ENCODE measurements at places on chromosomes 2 and 18. TPM values are rescaled to one million over a fixed set of nuclear protein-coding genes. Genes with fewer than 3 reads are reported as not detected.

The TGOLN2 gene
- polyA plus RNA-seq, result 94.4 TPM

The IGFBP5 gene
- polyA plus RNA-seq, result 204 TPM

The MC2R gene
- 48.4 TPM for polyA plus RNA-seq

The AOX1 gene
- polyA plus RNA-seq, result 127 TPM

The DLGAP1 gene
- polyA plus RNA-seq, result 23.0 TPM

The LIPG gene
- 0.44 TPM for polyA plus RNA-seq

The DLX1 gene
- polyA plus RNA-seq, result 0.64 TPM

The RASGRP3 gene
- 8.2 TPM for polyA plus RNA-seq

The ARMC9 gene
- polyA plus RNA-seq, result 49.3 TPM

The CHMP3 gene
- 203 TPM for polyA plus RNA-seq

The ASB18 gene
- not detected for polyA plus RNA-seq

The UNC80 gene
- 9.8 TPM for polyA plus RNA-seq

The LIMS3 gene
- 9.4 TPM for polyA plus RNA-seq

DNA sequence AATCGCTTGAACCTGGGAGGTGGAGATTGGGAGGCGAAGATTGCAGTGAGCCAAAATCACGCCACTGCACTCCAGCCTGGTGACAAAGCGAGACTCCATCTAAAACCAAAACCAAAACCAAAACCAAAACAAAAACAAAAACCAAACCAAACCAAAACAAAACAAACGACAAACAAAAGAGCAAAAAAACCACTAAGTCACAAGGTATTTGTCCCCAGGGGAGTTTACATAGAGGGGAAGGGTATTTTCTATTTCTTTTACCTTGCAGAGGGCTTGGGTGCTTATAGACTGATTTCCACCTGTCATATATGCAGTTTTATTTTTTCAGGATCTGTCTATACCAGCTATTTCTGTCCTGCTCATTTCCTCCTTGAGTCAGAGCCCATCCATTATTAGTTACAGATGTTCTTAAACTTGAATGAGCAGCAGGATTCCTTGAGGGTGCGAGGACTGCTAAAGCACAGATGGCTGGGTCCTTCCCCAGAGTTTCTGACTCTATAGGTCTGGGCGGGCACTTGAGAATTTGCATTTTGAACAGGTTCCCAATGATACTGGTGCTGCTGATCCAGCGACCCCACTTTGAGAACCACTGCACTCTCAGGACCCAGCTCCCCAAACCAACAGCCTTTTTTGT, 102.2 kb upstream of the UXS1 start:
- DNase-seq, result no peak

GRCh38 chr2:208794288-208794975, 387.8 kb downstream of the PTH2R start:
- DNase-seq, result no peak

DNA sequence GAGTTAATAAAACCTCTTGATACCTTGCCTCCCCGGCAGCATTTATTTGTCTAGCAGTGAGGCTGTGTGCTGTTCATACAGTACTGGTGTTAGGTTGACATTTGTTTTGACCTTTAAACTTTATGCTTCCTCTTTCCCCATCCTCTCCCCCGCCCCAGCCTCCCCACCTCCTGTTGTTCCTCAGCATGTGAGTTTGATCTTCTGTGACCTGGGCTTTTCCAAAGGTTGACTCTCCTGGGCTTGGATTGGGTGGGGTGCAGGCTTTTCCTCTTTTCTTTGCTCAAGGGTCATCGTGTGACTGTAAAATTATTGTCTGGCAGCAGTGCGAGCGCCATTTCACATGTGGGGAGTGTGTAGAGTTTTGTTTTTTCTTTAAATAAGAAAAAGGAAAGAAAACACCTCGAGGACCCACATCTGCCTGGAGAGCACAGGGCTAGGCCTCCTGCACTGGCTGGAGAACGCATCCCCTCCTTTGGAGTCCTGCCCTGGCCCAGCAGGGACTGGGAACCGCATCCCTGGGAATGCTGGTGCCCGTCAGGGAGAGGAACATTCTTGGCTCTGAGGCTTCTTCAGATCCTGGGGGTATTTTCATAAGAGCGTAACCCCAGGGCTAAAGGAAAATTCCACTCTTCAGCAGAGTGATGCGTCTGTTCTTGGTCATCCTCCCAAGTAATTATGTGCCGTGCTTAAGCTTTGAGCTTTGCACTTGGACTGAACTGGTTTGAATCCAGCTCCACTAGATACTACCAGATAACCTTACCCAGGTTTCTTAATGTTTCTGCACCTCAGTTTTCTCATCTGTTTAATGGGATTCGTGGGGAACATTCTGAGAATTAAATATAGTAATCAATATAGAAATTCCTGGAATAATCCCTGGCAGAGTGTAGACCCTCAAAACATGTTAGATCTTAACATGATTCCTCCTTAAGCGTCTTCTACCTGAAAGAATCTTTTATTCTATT, 91.5 kb downstream of the SETBP1 start:
- peak; percentile 31 for DNase-seq

- DNase-seq, result no peak
Measured at GRCh38 chr2:237298151-237299118, 115.5 kb downstream of the COL6A3 start.

DNA sequence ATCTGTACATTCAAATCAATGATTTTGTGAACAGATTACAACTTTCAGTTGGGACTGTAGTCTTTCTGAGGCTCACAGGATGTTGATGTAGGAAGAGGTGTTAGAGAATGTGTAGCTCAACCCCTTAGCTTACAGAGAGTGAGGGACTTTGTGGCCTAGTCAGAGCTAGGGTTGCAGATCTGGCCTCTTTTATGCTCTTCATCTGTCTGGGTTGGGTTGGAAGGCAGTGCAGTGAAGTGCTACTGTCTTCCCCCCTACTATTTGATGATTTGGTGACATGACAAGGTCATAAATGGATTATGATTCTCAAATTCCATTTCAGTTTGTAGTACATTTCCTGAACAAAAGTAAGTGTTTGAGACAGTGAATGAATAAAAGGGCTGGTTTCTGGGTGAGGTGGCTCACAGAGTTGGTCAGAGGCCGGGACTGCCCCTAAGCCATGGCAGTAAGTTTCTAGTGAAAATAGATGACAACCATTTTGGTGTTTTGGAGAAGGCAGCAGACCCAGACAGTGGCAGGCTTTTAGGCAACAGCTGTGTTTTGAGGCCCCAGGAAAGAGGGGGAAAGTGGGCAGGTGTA, 21.6 kb downstream of the MAP4K4 start:
- no peak for DNase-seq

DNA sequence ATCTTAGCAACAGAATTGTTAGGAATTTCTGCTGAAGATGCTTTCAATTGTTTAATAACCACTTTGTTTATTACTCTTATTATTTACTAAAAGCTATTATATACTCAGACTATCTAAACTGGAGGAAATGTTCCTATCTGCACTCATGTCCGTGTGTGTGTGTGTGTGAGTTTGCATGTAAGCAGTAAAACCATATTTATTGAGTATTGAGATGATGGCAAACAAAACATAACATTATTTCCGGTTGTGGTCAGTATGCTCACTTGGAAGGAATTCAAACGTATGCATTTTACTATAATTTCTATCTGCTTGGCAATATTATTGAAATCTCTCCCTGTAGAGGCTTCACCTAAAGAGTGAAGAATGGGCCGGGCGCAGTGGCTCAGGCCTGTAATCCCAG, 43.0 kb upstream of the ZNF804A start:
- DNase-seq, result no peak

- no peak for DNase-seq
Measured at GRCh38 chr2:215241791-215242305, 70.0 kb upstream of the ATIC start.

- no peak for DNase-seq
Measured at GRCh38 chr2:42829671-42830440, 37.5 kb upstream of the HAAO start.

- DNase-seq, result no peak
Measured at GRCh38 chr2:135817951-135818350, 19.0 kb downstream of the LCT start.

GRCh38 chr2:64804651-64805050, 150.9 kb upstream of the SERTAD2 start:
- no peak for DNase-seq

DNA sequence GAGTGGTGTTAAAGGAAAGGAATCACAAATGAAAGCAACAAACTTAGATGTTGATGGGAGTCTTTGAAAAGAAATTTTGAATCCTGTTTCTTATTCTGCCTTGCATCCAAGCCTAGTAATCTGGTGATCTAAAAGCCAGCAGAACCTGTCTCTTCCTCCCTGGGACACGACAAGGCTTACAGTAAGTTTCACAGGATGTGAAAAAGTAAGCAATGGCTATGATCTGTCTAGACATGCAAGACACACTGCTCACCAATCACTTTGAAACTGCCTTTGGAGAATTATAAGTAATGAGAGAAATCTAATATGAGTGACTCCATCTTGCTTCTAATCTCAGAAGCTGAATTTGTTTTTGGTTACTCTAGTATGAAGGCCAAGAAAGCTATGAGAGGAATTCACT, 103.7 kb downstream of the KCNH7 start:
- DNase-seq, result no peak

DNA sequence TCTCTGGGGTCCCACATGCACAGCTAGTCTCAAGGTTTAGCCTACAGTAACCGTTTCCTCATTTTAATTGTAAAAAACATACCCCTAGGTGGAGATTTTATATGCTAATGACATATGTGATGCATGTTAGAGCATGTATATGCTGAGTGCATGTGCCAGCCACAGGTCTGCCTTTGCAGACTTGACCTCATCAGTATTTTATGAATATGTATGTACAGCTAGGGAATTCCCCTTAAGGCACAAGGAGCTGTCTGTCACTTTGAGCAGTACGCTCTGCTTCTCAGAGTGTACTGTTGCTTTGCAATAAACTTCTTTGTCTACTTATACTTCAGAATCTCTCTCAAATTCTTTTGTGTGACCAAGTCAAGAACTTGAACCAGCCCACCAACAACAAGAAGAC, 131.2 kb upstream of the ERBB4 start:
- DNase-seq, result no peak

GRCh38 chr2:241351640-241352031, 4.4 kb upstream of the FARP2 start:
- DNase-seq, result no peak

DNA sequence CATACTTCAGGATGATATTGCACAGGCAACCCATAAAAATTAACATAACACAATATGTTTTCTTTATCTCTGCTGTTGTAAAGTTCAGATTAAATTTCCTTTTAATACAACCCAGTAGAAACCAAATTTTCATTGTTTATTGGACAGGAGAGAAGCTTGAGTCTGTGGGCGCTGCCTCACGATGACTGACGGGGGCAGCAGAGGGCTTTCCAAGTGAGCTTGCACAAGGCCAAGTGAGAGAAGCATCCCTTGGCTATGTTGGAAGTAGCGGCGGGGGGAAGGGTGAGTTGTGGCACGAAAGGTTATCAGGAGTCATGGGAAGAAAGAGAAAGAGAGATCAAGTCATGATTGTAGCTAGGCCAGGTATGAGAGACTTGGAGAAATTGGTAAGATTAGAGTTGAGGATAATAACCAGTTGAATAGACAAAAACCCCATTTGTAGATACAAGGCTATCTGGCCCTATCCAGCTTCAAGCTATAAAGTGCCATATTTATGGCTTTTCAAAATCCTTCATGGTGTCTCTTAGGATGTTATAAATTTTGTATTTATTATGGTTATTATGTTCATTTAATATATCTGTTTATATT, 413.7 kb upstream of the FAM98A start:
- peak; percentile 18 for DNase-seq

DNA sequence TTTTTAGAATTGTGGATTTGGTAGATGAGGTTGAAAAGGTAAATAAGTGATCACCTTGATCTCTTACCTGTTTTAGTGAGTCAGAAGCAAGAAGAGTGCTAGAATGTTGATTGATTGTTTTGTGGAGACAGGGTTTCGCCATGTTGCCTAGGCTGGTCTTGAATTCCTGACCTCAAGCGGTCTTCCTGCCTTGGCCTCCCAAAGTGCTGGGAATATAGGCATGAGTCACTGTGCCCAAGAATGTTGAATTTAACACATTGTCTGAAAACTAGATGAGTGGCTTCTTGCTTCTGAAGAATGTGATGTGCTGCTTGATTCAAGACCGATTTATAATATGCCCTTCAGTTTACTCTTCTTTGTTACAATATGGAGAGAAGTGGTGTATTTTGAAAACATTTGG, 121.3 kb downstream of the FMNL2 start:
- no peak for DNase-seq

GRCh38 chr2:120738117-120738516, 2.4 kb downstream of the GLI2 start:
- DNase-seq, result peak; percentile 5

GRCh38 chr2:99711144-99711543, 221.3 kb upstream of the REV1 start:
- no peak for DNase-seq

- no peak for DNase-seq
Measured at GRCh38 chr2:198440833-198441232, 636.4 kb downstream of the PLCL1 start.

GRCh38 chr2:27493948-27494283, 1.1 kb downstream of the FNDC4 start:
- DNase-seq, result no peak

All from adrenal gland (tissue), 19 donors.